ENCODE measurements at places on chromosomes 5 and 9.

- no peak for DNase-seq
These were observed 67.6 kb upstream of the NR5A1 start for GRCh38 chr9:124574534-124575375.

DNA sequence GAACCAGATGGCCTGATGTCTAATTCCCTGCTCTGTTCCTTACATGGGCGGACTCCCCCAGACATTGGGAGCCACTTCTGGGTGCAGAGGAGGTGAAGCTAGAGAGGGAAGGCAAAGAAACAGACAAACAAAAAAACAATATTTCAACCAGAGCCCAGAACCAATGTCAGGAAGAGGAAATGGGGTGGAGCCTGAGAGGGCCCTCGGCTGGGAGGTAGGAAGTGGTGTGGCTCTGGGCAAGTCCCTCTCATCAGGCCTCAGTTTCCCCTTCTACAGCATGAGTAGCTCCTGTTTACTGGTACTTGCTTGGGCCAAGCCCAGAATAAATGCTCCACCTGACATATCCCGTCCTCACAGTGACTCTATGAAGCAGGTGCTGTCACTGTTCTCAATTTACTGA lies 11.1 kb downstream of the SH2D3C start:
- DNase-seq, result no peak

GRCh38 chr9:135821733-135822373 lies 85.5 kb downstream of the CAMSAP1 start:
- no peak for DNase-seq

GRCh38 chr5:43320846-43321245 lies 7.6 kb upstream of the HMGCS1 start:
- DNase-seq, result no peak

DNA sequence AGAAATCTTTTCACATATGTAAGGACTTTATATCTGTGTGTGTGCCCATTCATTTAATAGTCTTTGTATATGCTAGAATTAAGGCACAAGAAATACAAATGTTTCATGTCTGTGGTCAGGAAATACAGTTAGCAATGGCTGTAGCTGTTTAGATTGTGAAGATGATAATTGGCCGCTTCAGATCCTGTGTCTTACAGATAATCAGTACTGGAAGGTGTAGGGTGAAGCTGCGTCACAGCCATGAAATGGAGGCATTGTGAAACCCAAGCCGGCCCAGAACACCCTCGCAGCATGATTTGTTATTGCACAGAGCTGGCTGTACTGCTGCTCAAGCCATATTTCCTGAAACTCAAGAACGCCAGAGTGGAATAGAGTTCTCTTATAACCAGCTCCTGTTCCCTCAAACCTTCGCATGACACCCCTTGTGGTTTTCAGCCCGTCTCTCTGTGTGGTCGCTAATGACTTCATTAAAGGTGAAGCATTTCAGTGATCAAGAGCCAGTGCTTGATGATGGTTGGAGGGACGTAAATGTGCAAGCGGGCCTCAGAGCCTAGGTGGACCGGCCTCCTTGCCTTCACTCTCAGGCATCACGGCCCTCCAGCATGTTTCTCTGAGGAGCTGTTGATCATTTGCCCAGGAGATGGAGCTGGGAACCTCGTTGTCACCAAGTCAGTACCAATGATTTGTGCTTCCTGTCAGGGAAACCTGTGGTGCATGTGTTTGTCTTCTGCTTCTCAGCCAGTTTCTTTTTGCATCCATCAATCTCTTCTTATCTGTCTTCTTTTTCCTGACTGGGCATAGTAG lies 80.1 kb downstream of the F2RL2 start:
- no peak for DNase-seq

DNA sequence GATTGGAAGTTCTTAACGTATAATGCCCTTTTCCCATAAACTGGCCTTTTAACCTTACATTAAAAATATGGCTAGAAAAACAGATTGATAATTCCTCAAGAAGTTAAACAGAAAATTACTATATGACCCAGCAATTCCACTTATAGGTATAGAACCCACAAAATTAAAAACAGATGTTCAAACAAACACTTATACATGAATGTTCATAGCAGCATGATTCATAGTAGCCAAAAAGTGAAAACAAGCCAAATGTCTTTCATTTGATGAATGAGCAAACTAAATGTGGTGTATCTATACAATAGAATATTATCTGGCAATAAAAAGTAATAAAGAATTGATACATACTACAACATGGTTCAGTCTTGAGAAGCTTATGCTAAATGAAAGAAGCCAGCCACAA lies 35.5 kb downstream of the POU5F2 start:
- DNase-seq, result no peak

GRCh38 chr9:3842839-3843238 lies 317.0 kb upstream of the RFX3 start:
- no peak for DNase-seq

DNA sequence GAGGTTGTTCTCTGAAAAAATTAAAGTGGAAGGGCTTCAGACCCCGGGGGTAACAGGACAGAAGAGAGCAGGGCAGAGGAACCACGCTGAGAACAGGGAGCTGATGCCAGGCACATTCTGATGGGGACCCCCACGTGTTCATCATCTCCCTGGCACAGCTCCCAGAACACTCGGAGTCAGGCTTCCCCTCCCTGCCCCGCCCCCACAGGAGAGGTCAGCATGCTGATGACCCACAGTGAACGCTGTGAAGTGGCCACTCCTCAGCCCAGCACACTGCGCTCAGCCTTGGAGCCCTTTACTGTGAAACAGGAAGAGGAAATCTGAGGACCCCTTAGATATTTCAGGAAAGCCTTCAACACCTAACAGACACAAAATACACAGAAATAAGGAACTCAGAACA lies 16.4 kb downstream of the RETREG1 start:
- no peak for DNase-seq

GRCh38 chr5:148928141-148928540 lies 101.7 kb downstream of the ADRB2 start:
- no peak for DNase-seq

DNA sequence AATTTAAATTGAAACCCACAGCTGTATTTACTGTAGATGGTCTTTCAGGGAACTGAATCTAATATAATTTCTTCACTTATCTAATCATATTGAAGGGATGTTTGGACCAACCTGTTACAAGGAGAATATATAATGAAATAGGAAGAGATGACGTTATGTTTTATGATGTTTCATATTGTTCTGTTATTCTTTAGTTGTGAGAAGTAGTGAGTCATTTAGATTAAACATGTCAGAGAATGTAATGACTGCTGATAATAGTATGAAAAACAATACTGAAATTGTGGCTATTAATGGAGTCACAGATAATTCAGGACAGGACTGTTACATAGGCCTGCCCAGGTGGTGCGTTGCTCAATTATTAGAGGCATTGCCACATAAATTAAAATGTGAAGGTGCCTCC lies 1993.4 kb downstream of the EFNA5 start:
- no peak for DNase-seq

DNA sequence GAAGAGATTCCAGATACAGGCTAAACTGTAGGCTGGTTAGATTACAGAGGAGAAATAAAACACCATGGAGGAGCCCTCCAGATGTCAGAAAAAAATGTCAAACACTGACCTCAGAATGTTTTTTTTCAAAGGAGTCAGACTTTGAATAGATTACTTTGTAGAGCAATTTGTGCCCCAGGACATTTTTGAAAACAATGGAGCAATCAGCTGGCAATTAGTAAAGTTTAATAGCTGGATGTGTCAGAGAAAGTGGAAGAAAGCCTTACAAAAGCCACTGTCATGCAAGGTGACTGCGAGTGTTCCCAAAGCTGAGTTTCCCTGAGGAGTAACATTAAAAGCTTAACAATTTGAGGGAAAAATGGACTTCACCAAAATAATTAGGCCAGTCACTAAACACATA lies 417.8 kb upstream of the CTNND2 start:
- no peak for DNase-seq

DNA sequence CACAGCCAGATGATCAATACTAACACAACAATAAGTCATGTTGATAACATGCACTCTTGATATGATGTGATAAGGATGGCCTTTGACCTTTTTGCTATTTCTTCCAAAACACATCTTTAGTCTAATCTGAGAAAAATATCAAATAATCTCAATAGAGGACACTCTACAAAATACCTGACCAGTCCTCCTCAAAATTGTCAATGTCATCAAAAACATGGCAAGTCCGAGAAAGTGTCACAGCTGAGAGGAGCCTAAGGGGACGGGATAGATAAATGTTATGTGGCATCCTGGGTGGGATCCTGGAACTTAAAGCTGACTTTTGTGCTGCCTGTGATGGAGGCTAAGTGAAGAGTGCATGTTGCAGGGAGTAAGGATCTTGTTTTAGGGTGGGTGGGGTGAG lies 699.6 kb upstream of the ADAMTS16 start:
- DNase-seq, result no peak

DNA sequence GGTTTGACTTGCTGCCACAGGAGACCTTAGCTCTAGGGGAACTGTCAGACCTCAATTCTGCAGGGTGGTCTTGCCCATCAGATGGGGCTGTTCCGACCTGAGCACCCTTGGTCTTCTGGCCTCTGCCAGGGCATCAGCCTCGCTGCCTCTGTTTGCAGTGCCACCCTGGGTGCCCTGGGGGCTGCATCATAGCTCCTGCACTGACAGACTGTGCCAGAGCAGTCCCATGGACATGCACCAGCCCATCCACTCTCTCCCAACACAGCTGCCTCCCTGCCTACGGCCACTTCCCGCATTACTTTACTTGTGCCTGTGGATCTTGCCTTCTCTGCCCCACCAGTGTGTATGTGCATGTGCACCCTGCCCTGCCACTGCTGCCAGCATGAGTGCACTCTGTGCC lies 884.7 kb upstream of the ARRDC3 start:
- DNase-seq, result no peak

- DNase-seq, result no peak
These were observed 323.4 kb downstream of the NR2F1-AS1 start for GRCh38 chr5:93257616-93258015.

GRCh38 chr9:94916956-94917355 lies 190.5 kb downstream of the AOPEP start:
- no peak for DNase-seq

GRCh38 chr5:134874831-134875655 lies 872 bp downstream of the TXNDC15 start:
- DNase-seq, result peak; percentile 59

DNA sequence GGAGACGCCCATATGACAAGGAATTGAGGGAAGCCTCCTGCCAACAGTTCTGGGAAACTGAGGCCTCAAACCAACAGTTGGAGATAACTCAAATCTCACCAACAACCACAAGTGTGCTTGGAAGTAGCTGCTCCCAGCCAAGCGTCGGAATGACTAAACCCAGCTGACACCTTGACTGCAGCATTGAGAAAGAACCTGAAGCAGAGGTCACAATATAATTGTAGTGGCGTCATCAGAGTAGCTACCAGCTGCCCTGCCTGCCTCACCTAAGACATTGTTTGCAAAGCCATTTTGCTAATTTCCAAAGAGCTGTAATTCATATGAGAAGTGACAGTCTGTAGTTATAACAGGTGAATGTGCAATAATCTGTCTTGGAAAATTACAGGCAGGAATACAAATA lies 40.8 kb upstream of the ANKRD31 start:
- peak; percentile 0 for DNase-seq
